ENCODE measurements at places on chromosomes 7 and 10.

DNA sequence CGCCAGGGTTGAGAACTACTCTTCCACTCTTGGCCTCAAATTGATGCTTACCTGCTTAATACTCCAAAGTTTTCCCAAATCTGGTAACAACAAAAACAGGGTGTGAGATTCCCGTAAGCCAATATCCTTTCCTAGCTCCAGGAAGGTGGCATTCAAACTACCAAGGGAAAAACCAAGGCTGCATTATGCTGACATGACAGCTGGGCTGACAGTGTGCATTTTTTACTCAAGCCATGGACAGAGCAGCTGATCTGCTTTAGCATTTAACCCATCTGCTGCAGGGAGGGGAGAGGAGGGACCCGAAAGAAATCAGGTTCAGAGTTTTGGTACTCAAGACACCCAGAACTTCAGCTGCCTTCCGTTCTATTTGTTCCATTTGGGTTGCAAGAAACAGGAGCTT, 49.8 kb upstream of the RAPGEF5 start:
- no peak for DNase-seq

DNA sequence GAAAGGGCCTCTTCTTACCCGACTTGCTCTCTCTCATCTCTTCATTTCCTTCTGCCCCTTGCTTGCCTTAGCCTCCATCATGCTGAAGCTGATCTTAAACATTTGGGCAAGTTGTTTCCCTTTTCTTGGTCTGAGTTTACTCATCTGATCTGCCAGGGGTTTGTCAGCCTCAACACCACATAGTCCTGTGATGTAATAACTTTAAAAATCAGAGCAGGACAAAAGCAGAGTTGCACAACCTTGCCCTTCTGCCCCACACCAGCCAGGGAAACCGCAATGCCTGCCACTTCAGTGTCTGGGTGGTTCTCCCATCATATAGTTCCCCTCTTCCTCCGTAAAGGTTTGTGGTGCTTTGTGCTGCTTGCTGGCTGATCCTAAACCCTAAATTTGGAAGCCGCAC, 9.9 kb upstream of the LIPM start:
- no peak for DNase-seq

GRCh38 chr7:133331861-133332260, 79.0 kb downstream of the EXOC4 start:
- DNase-seq, result no peak

- DNase-seq, result no peak
Measured at GRCh38 chr7:90832726-90833125, 236.6 kb downstream of the CDK14 start.

- no peak for DNase-seq
Measured at GRCh38 chr10:127998501-127999144, 91.7 kb downstream of the PTPRE start.

DNA sequence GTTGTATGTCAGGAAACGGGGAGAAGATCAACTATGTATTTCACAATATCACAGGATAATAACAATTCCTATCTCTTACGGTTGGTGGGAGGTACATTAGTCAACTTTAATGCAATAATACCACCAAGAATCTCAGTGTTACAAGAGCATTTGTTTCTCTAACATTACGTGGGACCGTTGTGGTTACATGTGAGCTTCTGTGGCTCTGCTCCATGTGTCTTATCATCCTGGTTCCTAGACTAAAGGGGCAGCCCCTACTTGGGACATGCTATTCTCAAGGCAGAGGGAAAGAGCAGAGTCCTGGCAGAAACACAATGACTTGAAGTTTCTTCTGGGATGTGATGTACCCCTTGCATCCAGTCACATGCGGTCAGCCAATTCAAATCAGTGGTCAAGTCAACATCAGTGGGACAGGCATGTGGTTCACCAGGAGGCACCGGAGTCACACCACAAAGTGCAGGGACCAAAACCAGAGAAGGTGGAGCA, 2.5 kb upstream of the ZNF22 start:
- DNase-seq, result no peak

GRCh38 chr7:3995187-3995586, 686.9 kb upstream of the FOXK1 start:
- peak; percentile 63 for DNase-seq

GRCh38 chr7:87027900-87028299, 31.6 kb downstream of the ELAPOR2 start:
- DNase-seq, result no peak

DNA sequence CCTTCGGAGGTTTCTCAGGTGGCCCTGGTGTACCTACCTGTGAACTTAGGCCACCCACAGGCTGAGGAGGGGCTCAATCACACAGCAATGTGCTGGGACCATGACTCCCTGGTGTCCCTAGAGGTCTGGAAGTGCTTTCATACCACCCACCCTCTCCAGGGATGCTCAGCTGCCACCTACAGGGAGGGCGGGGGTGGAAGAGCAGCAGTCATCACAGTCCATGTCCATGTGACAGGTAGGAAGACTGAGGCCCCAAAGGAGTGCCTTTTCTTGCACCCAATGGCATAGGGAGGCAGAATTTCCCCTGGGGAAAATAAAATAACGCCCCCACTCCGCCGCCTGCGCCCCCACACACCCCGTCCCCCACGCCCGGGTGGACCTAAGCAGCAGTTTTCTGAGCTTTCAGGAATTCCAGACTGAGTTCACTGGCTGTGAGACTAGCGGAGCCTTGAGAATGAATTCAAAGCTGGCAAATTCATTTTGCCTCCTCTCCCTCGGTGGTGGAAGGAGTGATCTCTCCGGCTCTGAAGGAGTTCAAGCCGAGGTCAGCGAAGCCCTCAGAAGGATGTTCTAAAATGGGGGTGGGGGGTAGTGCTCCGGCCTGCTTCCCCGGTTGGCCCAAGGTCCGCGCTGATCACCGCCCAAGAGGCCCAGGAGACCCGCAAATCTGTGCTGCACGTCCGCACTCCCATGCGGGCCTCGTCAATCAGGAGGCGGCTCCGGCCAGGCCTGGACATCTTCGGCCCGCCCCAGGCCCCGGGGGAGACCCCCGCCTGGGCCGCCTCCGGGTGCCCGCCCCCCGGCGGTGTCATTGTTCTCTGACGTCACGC, 2.1 kb upstream of the ZMIZ1 start:
- no peak for DNase-seq

All from iPS DF 6.9 (cell line).